ENCODE measurements at places on chromosomes 11 and 22.

- DNase-seq, result no peak
Observed at GRCh38 chr11:114159802-114160632, 100.5 kb downstream of the ZBTB16 start.

DNA sequence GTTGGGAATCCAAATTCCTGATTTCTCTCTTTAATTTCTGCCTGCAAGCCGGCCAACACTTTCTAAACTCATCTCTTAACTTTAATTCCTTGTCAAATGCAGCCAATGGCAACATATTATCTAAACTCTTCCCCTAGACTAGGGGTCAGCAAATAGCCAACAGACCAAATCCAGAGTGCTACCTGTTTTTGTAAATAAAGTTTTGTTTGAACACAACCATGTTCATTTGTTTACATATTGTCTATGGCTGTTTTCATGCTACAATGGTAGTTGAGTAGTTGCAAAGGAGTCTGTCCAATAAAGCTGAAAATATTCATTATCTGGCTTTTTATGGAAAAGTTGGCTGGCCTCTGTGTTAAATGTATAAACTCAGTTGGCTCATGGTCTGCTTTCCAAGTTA lies 37.2 kb upstream of the RASSF10 start:
- DNase-seq, result no peak

GRCh38 chr22:27772081-27772983 lies 29.2 kb downstream of the MN1 start:
- DNase-seq, result no peak

GRCh38 chr22:29184849-29185490 lies 20.7 kb upstream of the EMID1 start:
- no peak for DNase-seq

GRCh38 chr22:39471381-39472141 lies 14.7 kb downstream of the MGAT3 start:
- DNase-seq, result no peak

- no peak for DNase-seq
Observed at GRCh38 chr22:41970601-41971000, 1.4 kb downstream of the SEPTIN3 start.

GRCh38 chr11:79940974-79941735 lies 500.3 kb upstream of the TENM4 start:
- DNase-seq, result no peak

GRCh38 chr11:113562981-113563461 lies 87.8 kb upstream of the DRD2 start:
- DNase-seq, result no peak

- no peak for DNase-seq
Observed at GRCh38 chr11:112835591-112836255, 125.5 kb upstream of the NCAM1 start.

DNA sequence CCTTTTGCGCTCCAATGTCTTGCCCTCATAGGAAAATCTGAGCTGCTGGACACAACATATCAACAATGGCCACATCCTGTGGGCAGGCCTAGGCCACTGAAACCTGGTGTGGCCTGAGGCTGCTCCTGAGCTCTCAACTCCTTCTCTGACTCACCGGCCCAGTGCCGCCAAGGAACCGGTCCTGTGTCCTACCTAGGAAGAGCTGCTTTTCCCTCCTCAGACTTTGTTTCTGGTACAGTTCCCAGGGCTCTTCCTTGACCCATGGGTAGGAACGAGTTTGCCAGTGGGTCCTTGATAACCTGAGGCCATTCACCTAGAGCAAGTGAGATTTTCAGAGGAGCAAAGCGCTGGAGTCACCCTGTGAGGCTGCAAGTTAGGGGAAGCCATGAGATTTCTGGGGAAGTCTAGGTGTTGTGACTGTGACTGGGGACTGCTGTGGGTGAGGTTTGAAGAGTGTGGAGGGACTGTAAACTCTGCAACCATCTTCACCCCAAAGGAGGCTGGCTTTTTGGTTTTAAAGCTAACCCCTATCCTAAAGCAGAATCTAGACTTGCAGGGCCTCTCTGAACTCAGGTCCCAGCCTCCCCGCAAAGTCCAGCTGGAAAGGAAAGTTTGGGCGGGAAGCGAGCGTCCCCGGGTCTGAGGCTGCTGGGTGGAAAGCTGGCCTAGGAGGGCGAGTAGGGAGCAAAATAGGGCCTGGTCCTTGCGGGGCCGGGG lies 12.0 kb upstream of the PAX6 start:
- no peak for DNase-seq

GRCh38 chr22:22925805-22926369 lies 38.3 kb downstream of the IGLL5 start:
- DNase-seq, result no peak

GRCh38 chr22:31603081-31603525 lies 58.9 kb downstream of the PISD start:
- DNase-seq, result no peak

DNA sequence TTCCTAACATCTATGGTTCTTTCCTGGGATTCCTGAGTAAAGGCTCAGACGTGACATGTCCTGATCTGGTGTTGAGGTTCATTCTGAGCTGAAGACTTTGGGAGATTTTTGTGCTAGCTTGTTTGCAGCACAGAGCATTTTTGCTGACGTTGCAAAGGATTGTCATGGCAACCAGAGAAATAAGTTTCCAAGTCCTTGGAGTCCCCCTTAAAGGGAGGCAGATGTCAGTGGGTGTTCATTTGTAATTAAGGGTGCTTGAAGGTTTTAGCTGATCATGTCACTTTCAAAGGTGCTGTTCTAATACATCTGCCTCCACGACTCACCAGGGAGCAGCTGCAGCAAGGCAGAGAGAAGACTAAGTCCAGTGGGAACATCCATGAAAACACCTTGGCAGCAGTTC lies 5.4 kb upstream of the SYN3 start:
- DNase-seq, result no peak

- DNase-seq, result no peak
Observed at GRCh38 chr11:2466069-2466801, 21.4 kb downstream of the KCNQ1 start.

GRCh38 chr11:66493130-66493529 lies 12.9 kb downstream of the DPP3 start:
- no peak for DNase-seq

GRCh38 chr11:20131788-20132666 lies 28.2 kb downstream of the DBX1 start:
- DNase-seq, result no peak

GRCh38 chr22:49546811-49547585 lies 280.7 kb downstream of the BRD1 start:
- DNase-seq, result no peak

GRCh38 chr11:72358466-72359405 lies 75.6 kb downstream of the CLPB start:
- DNase-seq, result no peak

DNA sequence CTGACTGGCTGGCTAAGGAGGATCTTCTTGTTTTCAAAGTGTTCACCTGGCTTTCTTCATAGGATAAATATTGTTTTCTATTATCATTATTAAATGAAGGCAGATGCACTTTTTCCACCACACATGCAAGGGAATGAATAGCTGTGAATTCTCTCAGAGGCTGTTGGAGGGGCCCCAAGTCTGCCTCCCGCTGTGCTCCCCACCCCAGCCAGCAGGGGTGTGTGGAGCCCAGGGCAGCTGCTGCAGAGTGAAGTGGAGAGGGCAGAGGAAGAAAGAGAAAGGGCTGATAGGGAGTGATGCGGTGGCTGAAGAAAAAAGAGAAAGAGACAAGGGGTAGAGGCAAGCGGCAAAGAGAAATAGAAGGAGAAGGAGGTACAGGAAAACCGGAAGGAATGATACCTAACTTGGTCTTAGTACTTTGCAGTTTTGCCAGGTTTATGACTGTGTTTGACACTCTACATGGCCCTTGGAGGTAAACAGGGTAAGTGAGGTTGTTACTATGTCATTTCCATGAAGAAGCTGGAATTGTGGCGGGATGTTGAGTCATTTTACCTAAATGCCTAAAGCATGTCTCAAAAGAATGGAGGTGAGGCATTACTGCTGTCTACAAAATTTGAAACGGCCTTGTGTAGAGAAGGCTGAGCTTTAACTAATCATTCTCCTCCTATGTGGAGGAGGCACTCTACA lies 145.7 kb upstream of the B3GAT1 start:
- no peak for DNase-seq
